Fibroblast of skin of right quadriceps (primary cell): ENCODE measurements at places on chromosomes 16 and 17.
A peak's percentile ranks its signal among the peaks of the same experiment; 100 is the strongest.

- no peak for DNase-seq
Observed at GRCh38 chr17:19237389-19238166, 412 bp downstream of the EPN2 start.

DNA sequence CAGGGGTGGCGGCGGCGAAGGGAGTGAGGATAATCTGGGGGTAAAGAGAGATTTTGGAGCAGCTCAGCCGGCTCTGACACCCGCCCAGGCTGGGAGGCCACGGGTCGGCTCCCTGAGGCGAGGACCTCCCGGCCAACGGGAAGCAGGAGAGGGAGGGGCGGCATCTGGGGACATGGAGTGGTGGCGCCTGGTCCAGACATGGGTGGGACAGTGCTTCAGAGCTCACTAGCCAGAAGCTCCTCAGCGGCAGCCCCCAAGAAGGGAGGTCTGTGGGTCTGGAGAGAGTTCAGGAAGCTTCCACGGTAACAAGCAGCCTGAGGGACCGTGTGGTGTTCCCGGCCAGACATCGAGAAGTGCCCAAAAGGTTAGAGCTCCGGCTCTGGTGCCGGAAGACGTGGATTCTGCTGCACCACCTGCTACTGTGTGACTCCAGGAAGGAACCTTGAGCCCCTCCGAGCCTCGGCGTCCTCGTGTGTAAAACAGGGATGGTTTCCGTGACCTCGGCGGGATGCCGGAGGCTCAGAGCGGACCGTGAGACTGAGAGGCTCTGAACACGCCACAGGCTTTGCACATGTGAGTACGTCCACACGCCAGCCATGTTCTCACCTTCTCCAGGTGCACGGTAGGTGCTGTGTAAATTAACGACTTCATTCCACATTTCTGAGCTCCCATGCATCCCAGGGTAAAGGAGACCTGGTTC is 56.9 kb downstream of the TIMM22 start:
- DNase-seq, result no peak

GRCh38 chr17:52079496-52079895 is 79.0 kb downstream of the CA10 start:
- no peak for DNase-seq

GRCh38 chr17:78644931-78645351 is 67.7 kb upstream of the DNAH17 start:
- no peak for DNase-seq

GRCh38 chr17:17132746-17133145 is 73.4 kb downstream of the PLD6 start:
- DNase-seq, result no peak

GRCh38 chr16:56763291-56763916 is 33.5 kb downstream of the NUP93 start:
- no peak for DNase-seq

- DNase-seq, result peak; percentile 51
Observed at GRCh38 chr16:11360641-11361373, 15.5 kb downstream of the RMI2 start.

DNA sequence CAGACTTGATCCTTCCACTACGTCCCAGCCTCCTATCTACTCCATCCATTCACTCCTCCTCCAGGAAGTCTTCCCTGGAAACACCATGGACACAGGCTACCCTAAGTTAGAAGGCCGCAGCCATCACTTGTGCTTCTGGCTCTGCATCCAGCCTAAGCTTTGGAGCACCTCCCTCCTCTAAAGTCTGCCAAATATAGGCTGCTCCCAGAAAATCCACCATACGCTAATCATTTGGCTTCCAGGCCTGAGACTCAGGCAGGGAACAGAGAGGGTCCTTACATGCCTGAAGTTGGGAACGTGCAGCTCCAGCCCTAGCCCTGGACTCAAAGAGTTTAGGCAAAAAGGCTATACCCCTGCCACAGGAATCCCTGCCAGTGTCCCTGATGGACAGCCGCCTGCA is 6.7 kb downstream of the PCGF2 start:
- no peak for DNase-seq

- peak; percentile 52 for DNase-seq
Observed at GRCh38 chr17:59839651-59840328, 53.0 kb downstream of the TUBD1 start.

GRCh38 chr16:87618216-87618615 is 15.9 kb downstream of the JPH3 start:
- DNase-seq, result no peak

GRCh38 chr16:10865991-10866966 is 10.7 kb upstream of the CIITA start:
- DNase-seq, result no peak

GRCh38 chr17:42459801-42460281 is 1.2 kb downstream of the ATP6V0A1 start:
- peak; percentile 54 for DNase-seq

DNA sequence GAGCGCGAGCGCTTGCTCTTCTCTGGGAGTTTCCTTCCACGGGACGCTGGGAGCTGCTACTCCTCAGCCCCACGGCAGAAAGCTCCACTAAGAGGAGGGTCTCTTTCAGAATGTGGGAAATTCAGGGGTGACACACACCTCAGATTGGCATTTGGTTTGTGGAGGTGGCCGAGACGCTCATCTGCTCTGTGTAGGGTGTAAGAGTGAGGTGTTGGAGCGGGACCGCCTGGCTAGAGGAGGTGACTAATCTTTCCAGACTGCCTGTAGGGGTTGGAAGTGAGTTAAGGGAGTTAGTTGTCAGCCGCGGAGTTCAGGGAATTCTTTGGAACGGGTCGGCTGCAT is 735 bp downstream of the PSMD11 start:
- peak; percentile 59 for DNase-seq

DNA sequence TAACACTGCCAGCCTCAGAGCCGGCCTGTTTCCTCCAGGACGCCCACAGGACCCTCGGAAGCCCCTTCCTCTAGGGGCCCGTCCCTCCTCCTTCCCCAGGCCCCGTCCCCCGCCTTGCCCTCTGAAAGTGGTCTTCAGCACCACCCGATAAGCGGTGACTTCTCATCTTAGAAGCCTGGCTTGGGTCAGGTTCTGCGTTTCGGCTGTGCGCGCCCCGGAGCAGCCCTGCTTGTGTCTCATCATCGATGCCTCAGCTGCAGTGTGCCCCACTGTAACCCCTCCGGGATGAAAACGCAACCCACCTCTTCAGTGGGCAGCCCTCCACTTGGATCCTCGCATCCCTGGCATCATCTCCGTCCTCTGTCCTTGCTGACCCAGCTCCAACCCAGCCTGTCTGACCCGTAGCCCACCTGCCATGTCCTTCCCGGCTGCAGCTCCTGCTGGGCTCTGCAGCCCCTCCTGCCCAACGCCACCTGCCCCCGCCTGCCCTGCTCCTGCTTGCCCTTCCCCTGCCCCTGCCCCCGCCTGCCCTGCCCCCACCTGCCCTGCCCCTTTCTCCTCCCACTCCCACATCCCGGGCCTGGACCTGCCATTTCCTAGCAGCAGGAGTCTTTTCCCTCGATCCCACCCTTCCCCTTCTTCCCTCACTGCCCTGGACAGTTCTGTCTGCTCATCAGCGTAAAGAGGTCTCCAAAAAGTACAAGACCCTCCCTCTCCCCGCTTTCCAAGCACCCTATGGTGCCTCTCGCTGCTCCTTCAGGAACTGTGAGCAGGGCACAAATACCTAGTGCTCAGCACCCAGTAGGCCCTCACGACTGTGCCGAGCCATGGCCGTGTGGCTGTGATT is 112.5 kb upstream of the CHMP6 start:
- no peak for DNase-seq

GRCh38 chr16:57238682-57239081 is 6.4 kb upstream of the ARL2BP start:
- no peak for DNase-seq

DNA sequence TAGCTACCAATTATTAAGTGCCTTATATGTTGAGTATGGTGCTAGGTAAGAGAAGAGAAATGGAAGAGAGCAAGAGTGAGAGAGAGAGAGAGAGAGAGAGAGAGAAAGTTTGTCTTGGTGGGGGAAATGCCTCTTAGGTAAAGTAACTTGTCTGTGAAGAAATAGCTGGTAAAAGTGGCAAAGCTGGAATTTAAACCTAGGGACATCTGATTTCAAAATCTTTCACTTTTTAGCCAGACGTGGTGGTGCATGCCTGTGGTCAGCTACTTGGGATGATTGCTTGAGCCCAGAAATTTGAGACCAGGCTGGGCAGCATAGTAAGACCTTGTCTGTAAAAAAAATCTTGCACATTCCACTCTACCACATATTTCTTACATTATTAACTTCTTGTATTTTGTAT is 23.0 kb upstream of the CDR2 start:
- DNase-seq, result peak; percentile 97

DNA sequence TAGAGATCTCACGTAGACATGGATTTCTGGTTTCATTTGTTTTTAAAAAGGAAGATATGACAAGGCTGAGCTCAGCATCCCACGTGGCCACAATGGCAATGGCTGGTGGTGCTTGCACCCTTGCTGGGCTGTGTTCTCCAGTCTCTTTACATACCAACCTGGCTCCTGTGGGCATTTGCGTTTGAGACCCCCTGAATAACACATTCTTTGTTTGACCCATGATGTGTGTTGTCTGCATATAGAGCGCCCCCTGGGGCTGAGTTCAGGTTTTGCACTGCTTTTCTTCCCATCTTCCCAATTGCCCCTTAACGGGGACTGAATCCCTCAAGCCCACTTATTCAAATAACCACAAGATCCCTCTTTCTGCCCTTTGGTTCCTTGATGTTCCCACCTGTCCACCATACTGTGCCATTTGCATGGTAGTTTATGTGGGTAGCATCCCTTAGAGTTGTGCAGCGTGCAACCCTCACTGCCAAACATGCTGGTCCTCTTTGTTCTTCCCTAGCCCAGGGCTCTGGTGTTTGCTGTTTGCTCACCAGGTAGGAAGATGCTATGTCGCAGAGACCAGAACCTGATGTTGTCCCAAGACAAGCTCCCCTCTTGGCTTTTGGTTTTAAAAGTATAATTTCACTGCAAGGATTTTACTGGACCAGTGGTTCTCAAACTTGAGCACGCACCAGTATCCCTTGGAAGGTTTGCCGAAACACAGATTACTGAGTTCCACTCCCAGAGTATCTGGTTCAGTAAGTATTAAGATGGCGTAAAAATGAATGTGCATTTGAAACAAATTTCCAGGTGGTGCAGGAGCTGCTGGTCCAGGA is 38.5 kb upstream of the NKD1 start:
- DNase-seq, result peak; percentile 12

- DNase-seq, result peak; percentile 89
Observed at GRCh38 chr16:72877374-72878028, 170.4 kb downstream of the ZFHX3 start.

DNA sequence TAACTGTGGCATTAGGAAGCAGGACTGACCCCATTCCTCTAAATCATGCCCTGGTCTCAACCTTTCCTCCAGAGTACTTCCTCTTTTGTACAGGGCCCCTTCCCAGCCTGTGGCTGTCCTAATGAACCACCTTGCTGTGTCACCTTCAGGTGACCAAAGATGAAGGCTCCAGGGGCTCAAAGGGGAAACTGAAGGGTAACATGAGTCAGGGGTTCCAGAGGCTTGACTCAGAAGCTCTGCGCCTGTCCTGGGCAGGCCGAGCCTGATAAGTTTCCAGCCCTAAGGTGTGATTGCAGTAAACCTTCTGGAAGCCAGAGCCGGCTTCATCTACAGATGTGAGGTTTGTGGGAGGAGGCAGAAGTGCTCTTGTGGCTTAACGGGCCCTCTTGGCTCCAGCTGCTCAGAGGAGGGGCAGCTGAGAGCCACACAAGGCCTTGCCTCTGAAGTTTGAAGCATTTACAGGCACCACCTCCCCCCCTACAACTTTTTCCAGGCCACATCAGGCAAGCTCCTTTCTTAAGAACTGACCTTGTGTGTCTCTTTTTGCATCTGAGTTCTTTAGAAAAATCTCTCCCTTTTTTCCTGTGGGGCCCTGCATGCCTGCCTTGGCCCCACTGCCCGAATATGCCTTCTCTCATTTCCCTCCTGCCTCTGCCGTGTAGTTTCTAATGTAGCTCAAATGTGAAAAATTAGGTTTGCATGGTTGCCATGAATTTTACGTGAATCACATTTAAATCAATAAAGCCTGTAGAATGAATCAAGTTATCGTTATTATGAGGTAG is 149.9 kb downstream of the CLEC16A start:
- DNase-seq, result peak; percentile 35
